ENCODE measurements at places on chromosomes 7 and 10.

- DNase-seq = no peak
Measured at GRCh38 chr7:16967300-16967811, 85.6 kb upstream of the AGR3 start.

DNA sequence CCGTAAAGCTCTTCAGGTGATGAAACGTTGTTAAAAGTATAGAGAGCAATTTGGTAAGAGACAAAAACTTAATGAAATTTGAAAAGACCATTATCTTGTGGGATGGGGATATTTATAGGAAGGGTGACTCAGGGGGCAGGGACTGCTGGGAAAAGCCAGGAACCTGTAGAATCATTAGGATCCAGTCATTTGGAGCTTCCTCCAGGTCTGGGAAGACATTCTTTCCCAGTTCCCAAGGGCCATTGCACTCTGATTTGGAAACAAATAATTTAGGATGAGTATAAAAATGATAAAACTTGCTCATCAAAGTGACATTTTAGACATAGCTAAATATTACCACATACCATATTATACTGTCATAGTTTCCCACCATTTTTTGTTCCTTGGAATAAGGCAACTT is 143.9 kb downstream of the PFKFB3 start:
- no peak for DNase-seq

DNA sequence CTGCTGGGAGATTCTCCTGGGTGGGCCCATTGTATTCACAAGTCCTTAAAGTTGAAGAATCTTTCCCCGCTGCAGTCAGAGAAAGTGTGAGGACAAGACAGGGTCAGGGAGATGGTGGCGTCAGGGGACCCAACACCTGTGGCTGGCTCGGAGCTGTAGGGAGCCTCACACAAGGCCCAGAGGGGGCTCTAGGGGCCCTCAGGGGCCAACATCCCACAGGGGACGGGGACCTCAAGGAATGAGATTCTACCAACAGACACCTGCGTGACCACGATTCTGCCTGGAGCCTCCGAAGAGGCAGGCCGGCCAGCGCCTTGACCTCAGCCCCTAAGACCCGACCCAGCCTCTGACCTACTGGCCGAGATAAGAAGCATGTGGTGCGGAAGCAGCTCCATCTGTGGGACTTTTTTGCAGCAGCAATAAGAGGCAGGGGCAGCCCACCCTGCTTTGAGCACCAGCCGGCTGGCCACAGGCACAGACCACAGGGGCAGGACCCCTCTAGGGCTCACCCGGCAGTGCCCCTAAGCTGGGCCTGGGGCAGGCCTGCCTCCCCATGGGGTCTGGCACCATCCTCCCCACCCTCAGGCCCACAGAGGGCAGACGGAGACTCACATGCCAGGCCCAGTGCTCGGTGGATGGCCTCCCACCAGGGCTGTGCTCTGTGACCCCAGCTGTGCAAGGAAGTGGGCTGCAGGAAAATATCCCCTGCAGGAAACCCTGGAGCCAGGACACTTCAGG is 13.2 kb downstream of the RASGEF1A start:
- no peak for DNase-seq

DNA sequence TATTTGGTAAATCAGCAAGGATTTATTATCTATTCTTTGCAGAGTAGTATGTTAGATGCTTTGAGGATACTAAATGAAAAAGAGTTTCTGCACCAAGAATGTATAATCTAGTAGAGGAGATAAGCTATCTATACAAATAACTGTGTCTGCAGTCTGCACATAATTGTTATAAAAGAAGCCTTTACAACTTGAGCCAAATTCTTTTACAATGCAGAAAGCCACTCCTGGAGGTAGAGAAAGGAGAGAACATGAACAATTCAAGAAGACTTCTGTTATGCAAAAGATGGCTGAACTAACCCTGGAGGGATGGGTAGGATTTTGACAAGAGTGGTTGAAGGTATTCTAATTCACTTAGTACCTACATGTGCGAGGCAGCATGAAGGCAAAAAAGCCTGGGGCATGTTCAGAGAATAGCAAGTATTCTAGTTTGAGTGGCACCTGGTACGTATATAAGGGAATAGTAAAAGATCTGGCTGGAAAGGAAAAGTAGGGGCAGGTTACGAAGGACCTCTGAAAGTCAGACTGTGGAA is 251.1 kb upstream of the KAT6B start:
- DNase-seq = no peak

DNA sequence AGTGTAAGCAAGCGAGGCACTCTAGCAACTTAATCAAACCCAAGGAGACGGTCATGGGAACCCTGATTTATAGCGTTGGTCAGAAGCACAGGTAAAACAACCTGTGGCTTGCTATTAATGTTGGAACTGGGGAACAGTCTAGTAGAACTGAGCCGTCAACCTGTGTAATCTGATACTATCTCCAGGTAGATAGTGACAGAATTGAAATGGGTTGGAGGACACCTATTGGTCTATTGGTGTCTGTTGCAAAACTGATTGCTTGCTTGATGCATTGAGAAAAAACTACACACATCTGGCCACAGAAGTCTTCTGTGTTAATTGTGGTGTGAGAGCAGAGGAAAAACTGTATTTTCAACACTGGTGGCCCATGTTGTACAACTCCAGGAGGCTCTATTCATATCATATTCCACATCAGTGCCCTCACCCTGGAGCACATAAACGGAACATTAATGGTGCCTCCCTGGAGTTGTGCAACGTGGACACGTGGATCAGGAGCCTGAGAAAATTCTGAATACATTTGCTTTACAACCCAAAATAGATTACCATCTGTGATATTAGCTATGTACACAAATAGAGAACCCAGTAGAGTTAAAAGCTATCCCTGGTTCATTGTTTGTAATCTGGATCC is 112.2 kb downstream of the MYO3A start:
- DNase-seq = no peak

DNA sequence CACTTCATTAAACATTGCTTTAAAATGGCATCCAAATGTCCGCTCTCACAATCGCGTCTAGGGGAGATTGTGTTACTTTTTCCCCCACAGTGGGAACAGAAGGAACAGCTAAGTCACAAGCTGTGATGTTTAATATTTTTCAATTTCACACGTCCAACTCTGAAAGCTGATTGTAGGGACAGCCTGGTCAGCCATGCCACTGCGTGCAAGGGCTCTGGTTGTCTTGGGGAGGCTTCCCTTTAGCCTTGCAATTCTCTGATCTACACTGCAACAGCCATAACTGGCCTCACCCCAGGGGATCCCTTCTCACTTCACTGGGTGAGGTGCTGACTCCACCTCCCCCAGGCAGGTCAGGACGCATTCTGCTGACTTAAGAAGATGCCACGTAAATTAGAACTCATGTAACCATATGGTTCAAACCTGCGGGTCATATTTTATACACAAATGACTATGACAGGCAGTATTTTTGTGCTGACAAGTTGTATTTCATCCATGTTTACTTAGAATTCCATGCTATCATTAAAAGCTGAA is 425.2 kb upstream of the NFE2L3 start:
- DNase-seq = peak; percentile 54

DNA sequence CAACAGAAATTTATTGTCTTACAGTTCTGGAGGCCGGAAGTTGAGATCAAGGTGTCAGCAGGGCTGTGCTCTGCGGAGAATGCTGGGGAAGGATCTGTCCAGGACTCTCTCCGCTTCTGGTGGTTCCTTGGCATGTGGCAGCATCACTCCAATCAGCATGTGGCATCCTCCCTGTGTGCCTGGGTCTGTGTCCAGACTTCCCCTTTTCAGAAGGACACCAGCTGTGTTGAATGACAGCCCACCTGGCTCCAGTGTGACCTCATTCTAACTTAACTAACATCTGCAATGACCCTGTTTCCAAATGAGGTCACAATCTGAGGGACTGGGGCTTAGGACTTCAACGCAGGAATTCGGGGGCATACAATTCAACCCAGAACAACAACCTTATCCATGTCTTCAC is 141.9 kb downstream of the BMS1 start:
- DNase-seq = peak; percentile 39

DNA sequence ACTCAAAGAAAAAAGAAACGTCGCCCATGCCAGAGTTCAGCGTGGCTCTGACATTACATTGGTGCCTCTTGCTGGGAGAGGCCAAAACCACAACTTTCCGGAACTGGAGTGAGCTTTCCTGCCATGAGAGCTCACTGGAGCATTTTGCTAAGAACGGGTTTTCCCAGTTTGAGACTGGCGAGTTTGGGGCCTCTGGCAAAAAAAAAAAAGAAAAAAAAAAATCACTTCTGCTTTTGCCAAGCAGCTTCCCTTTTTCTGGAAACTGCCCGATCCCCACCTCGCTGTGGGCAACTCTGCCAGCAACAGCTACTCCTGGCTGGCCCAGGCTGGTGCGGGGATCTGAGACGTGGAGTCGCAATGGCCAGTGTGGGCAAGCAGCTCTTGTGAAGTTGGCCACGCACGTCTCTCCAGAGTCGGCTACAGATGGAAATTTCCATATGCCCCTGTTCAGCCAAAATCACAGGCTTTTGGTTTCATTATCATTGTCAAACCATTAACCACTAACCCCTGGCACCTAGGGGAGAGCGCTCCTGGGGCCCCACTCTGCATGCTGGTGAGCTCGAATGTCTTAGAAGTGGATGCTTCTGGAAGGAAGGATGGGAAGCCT is 25.7 kb downstream of the PRKAG2 start:
- no peak for DNase-seq

DNA sequence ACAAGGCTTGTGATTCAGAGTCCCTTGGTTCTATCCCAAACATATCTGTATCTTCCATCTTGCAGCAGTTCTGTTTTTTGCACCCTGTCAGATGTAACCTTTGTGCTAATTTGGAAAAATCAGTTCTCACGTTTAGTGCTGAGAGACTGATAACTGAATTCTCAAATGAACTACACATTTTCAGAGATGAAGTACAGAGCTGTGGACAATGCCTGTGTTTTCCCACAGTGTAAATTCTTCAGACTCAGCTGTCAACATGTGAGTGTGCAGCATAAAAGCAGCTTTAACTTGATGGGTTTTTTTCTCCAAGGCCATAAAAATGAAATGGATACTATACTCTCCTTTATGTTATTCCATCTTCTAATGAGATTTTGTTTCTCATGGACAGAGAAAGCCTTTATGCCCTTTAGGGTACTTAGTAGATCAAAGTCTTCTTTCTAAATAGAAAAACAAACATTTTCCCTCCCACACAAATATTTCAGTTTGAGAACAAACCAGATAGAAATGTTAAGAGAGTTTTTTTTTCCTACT is 150.9 kb downstream of the SEMA3A start:
- no peak for DNase-seq

DNA sequence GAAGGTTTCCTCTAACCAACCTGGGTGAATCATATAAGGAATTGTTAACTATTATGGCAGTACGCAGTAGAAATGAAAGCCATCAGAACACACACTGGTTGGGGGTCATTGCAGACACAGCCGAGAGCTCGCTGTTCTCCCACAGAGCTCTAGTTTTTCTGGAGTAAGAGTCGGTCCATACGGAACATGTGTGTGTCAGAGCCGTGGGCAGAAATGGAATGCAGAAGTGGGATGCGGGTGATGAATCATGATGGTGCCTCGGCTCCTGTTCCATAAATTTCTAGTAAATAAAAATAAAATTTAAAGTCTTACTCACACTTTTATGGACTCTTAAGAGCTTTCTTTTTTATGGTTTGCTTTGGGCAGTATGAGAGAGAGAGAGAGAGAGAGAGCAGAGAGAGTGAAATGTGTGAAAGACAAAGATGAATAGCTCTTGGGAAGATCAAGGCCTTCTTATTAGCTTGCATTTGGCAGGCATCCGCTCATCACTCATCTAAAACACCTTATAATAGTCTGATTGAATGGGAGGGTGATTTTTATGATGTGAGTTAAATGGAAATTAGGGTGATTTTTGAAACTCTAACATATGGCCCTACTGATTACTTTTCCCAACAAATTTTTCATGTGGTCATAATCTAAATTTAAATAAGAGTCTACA is 98.8 kb upstream of the PFKP start:
- DNase-seq = no peak

GRCh38 chr10:44347609-44348400 is 37.1 kb downstream of the CXCL12 start:
- DNase-seq = no peak

DNA sequence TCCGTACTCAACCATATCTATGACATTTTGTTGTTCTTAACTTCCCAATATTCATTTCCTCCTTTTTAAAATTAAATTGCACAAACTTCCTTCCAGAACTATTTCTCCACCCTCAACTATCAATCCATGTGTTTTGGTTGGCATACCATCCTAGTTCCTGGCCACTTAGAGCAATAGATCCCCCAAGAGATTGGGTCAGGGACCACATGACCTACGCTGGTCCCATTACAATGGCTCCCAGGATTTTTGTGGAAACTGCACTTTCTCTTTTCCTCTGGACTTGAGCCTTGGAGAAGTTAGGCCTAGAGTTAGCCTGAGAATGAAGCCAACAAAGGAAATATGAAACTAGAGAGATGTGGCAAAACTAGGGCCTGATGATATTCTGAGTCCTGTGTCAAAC is 55.7 kb upstream of the CASD1 start:
- no peak for DNase-seq

GRCh38 chr10:127267442-127267841 is 71.1 kb upstream of the INSYN2A start:
- DNase-seq = no peak

DNA sequence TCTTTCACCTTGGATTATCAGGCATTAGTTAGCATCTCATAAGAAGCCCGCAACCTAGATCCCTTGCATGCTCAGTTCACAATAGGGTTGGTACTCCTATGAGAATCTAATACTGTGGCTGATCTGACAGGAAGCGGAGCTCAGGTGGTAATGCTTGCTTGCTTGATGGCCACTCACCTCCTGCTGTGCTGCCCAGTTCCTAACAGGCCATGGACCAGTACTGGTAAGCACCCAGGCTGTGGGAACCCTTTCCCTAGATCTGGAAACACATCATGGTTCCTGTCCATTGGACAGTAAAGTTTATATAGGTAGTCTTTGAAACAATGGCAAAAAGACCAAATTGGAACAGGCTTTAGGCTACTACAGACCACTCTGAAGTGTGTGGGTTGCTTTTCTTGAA is 9.4 kb upstream of the CTTNBP2 start:
- no peak for DNase-seq

- no peak for DNase-seq
Measured at GRCh38 chr10:115992236-115992986, 280.6 kb downstream of the GFRA1 start.

DNA sequence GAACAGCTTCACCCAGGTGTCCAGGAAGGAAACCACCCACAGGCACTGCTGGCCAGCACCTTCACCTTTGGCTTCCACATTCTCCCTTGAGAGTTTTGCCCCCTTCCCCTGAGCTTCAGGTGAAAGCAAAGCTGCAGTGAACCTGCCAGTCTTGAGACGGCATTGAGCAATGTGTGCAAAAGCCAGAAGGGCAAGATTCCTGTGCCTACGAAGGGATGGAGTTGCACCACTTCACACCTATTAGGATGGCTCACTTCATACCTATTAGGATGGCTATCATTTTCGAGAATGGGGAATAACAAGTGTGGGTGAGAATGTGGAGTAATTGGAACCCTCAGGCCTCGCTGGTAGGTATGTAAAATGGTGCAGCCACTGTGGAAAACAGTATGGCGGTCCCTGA is 7.2 kb downstream of the HABP2 start:
- no peak for DNase-seq

Measured in ecto neural progenitor cell (in vitro differentiated cells).